Erythroblast (primary cell): ENCODE measurements at places on chromosomes 3 and 15.
A peak's percentile ranks its signal among the peaks of the same experiment; 100 is the strongest.

- DNase-seq: no peak
These were observed 5.3 kb upstream of the APEH start for GRCh38 chr3:49668861-49669260.

DNA sequence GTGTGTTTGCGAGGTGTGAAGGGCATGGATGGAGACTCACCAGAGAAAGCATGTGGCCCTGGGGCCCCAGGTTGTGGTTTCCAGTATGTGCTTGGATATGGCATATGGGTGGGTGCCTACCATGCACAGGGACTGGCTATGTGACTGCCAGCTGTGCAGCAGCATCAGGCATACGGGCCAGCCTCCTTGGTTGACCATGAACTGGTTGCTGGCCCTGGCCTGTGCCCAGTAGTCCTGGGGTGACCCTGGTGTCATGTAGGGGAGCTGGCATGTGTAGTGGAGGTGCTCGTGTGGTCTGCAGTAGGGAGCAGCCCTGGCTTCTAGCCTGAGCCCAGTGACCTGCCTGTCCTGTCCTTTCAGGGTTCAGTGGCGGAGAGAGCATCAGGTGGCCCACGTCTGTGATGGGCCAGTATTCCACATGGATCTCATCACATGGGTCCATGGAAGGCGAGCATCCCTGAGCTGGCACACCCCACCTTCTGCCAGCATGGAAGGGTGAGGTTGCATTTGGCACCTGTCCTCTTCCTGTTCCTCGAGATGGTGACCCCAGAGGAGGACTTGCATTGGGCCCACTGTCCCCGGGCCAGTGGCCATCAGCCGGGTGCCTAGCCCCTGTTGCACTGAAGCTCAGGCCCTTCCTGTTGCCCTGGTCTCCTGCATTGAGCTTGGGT, 228.9 kb downstream of the SNRPN start:
- no peak for DNase-seq

DNA sequence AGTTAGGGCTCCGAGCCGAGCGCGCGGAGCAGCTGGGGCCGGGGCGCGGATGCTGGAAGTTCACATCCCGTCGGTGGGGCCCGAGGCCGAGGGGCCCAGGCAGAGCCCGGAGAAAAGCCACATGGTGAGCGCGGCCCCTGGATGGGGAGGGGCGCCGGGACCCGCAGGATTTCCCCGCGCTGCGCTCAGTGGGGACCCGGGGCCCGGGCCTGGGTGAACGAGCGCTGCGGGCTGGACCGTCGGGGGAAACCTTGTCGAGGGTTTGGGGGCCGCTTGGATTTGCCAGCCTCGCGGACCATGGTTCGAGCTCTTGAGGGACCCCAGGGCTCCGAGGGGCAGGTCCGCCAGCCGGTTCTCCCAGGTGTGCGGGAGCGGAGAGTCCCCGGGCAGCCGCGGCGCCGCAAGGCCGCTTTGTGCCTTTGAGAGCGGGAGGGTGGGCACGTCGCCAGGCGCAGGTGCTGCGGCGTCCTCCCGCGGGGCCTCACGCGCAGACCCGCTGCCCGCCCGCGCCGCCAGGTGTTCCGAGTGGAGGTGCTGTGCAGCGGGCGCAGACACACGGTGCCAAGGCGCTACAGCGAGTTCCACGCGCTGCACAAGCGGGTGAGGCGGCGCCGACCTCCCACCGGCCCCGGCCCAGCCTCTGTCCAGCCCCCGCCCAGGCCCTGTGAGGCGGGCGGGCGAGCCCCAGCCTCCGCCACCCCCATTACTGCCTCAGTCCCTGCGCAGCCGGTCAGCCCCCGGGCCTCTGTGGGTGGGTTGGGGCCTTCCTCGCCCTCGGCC, at the start of gene SNX22:
Gene SNX22, plus strand, starts transcription at position 5 of the 780 bp plus-strand sequence. Its CDS starts 45 bp downstream, at position 50.
- DNase-seq: peak; percentile 73

- no peak for DNase-seq
These were observed 43.4 kb downstream of the HLTF start for GRCh38 chr3:149042789-149043386.

GRCh38 chr3:46703013-46703520, 1.9 kb downstream of the TMIE start:
- no peak for DNase-seq

GRCh38 chr3:172782235-172782634, 31.7 kb downstream of the ECT2 start:
- DNase-seq: no peak

- DNase-seq: no peak
These were observed 32.2 kb upstream of the SGO1 start for GRCh38 chr3:20218215-20218614.

DNA sequence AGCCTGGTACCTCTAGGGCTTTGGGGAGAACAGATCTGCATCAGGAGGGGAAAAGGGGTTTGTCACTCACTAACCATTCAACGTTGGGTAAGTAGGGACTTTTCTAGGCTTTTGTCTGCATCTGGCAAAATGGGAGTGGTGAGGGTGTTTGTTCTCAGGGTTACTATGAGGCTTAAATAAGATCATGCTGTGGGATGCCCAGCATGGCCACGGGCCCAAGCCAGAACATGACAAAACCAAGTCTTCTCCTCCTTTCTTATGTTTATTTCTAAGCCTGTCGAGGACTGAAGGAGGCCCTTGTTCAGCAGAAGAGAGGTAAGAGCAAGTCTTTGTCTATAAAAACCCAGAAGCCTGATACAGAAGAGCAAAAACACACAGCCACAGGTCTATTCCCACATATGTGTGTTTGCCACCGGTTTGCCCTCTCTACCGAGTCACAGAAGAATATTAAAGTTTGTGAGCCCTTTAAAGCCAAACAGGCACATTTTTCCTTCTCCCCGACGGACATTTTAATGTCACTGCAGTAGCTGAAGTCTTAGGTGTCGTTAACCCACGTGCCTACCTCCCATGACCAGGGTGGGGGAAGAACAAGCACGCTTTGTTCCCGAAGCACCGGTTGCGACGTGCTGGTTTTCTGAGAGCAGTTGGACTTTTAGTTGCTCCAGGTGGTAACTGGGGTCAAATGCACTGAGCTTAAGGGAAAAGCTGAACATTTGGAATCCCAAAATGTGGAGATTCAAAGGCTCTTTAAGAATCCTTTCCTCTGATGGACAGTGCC, 72.1 kb downstream of the NOX5 start:
- no peak for DNase-seq

- DNase-seq: peak; percentile 26
These were observed 2.9 kb upstream of the NME9 start for GRCh38 chr3:138332472-138333073.

DNA sequence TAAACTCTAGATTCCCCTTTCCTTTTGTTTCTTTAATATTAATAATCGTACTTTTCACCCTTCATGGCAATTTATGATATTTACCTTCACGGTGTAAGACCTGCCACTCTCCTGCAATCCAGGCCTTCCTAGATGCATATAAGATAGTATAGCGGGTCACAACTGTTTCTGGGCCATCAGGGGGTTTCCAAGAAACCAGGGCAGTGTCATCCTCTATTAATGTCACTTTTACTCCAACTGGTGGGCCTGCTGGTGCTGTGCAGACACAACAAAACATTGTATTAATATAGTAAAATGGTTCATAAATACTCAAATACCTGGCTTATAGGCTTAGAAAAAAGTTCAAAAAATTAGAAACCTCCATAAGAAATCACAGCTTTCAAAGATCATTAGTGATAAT, 48.9 kb upstream of the PYGO1 start:
- DNase-seq: no peak
